ENCODE measurements at places on chromosomes 7 and 10. TPM values are rescaled to one million over a fixed set of nuclear protein-coding genes. Genes with fewer than 3 reads are reported as not detected.
A peak's percentile ranks its signal among the peaks of the same experiment; 100 is the strongest.

SPDYE9 gene
- not detected for total RNA-seq

ZMIZ2 gene
- total RNA-seq, result 124 TPM

SSC4D gene
- total RNA-seq, result 0.34 TPM

CYP2C9 gene
- total RNA-seq, result not detected

CPVL gene
- total RNA-seq, result 1.2 TPM

DNA sequence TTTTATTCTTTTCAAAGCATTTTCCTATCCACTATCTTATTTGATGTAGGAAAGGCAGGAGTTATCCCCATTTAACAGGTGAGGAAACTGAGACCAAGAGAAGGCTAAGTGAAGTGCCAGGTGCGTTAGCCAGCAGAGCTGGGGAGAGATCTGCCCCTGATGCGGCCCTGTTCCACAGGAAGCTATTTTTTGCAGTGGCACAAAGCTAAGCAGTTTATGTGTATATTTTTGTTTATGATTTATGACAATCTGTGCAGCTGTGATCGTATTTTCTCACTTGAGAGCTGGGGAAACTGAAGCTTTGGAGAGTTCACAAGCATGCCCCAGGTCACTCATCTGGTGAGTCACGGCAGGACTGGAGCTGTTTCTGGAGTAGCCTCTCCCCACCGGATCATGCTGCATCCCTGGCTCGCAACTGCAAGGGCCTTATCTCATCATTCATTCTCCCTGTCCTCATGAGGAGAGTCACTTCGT, 38.8 kb downstream of the SLC29A3 start:
- H3K27ac ChIP-seq, result no peak overlapping the region
- H3K4me3 ChIP-seq, result no peak overlapping the region
- no peaks in the 10 kb centered on the region for H3K27me3 ChIP-seq
- DNase-seq, result no peak
- no peaks in the 10 kb centered on the region for H3K36me3 ChIP-seq

- H3K27ac ChIP-seq, result no peak overlapping the region
- peaks cover under 1% of the 10 kb centered on the region for H3K36me3 ChIP-seq
- peaks cover 7% of the 10 kb centered on the region for H3K4me1 ChIP-seq
- no peak overlapping the region for H3K4me3 ChIP-seq
- H3K27me3 ChIP-seq, result peaks cover 12% of the 10 kb centered on the region
- DNase-seq, result no peak
Measured at GRCh38 chr10:89426230-89426868, 12.0 kb downstream of the IFIT5 start.

DNA sequence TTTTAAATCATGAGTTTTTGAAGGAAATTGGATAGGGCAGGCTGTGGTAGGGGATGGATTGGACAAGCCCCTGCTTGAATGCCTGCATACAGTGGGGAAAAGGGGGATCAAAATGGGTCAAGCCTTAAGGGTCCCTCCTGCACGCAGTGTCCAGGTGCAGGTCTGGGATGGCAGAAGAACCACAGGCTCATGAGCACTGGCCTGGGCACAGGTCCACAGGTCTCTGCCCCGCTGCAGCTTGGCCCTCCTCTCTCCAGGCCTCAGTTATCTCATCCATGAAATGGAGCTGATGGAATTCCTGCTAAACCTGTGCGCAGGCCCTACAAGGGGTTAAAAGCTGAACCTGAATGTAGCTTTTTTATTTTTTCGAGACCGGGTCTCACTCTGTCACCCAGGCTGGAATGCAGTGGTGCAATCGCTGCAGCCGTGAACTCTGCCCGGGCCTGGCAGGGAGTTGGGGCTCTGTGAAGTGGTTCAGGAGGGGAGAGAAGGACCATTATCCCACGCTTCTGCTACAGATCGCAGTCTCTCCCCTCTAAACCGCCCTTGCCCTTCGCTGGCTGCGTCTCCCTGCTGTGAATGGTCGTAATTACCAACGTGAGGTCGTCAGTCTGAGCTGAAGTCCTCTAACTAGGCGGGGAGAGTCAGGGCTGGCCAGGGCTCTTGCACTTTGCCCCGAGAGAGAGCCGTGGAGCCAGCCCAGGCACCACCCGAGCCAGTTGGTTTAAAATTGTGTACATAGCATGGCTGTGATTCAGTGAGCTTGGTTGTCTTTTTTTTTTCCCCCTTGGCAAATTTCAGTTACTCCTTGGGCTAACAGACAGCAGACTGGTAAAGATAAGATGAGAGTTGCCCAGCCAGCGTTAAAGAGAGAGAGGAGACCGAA, 77.5 kb upstream of the GTF2I start:
- H3K36me3 ChIP-seq, result no peaks in the 10 kb centered on the region
- H3K4me1 ChIP-seq, result no peaks in the 10 kb centered on the region
- no peaks in the 10 kb centered on the region for H3K27me3 ChIP-seq
- H3K27ac ChIP-seq, result no peak overlapping the region
- H3K4me3 ChIP-seq, result no peak overlapping the region

- peaks cover 28% of the 10 kb centered on the region for H3K27me3 ChIP-seq
- no peak overlapping the region for H3K27ac ChIP-seq
- no peak overlapping the region for H3K4me3 ChIP-seq
- no peaks in the 10 kb centered on the region for H3K4me1 ChIP-seq
Measured at GRCh38 chr7:154871507-154871906, 131.4 kb downstream of the PAXIP1 start.

GRCh38 chr10:94427166-94427565, 24.8 kb downstream of the TBC1D12 start:
- no peaks in the 10 kb centered on the region for H3K36me3 ChIP-seq
- no peak overlapping the region for H3K4me3 ChIP-seq
- H3K4me1 ChIP-seq, result no peaks in the 10 kb centered on the region
- no peak overlapping the region for H3K27ac ChIP-seq
- H3K27me3 ChIP-seq, result peaks cover 11% of the 10 kb centered on the region

GRCh38 chr10:64528294-64529002, 1007.2 kb downstream of the REEP3 start:
- no peak overlapping the region for H3K27ac ChIP-seq
- H3K27me3 ChIP-seq, result no peaks in the 10 kb centered on the region
- no peaks in the 10 kb centered on the region for H3K36me3 ChIP-seq
- no peak overlapping the region for H3K4me3 ChIP-seq
- DNase-seq, result no peak
- H3K4me1 ChIP-seq, result no peaks in the 10 kb centered on the region

DNA sequence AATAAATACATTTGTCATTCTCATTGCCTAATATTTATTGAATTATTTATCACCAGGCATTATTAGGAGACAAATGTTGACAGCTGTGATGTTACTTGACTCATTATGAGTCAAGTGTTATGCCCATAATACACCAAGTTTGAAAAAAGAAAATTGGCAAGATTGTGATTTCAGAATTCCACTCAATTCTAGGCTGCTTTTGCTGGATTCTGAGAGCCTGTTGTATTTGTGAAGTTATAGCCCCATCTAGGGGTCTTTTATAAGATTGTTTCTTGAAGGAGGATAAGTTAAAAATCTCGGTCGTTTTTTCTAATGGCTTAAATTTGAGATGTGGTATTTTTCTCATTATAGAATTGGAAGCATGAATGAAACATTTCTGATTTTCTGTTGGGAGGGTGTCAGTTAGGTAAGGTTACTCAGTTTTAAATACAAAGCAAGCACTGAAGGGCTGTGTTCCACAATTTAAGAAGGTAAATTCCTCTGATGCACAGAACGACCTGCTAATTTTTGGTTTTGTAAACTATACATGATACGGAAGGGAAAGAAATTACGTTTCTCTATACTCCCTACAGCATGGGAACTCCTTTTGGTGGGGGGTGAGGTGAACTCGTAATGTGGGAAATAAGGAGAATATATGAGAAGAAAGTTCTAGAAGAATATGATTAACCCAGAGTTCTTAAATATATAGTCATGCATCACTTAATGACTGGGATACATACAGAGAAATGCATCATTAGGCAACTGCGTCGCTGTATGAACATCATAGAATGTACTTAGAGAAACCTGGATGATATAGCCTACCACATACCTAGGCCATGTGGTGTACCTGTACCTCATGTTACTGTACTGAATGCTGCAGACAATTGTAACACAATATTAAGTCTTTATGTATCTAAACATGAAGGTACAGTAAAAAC, 2.6 kb downstream of the STK31 start:
- DNase-seq, result no peak
- H3K27me3 ChIP-seq, result no peaks in the 10 kb centered on the region
- no peaks in the 10 kb centered on the region for H3K36me3 ChIP-seq

DNA sequence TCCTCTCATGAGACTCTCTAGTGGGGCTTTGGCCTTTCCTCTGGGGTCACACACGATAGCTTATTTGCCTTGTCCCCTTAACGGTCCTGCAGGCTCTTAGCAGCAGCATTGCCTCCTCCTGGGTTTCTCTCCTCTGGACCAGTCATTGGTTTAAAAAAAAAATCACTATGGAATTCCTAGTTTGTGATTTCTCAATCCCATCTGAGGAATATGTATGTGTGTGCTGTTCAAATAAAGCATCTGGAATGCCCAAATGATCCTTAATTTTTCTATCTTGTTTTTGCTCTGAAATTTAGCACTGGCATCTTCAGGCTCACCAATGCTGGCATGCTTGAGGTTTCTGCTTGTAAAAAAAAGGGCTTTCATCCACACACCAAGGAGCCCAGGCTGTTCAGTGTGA, 30.5 kb downstream of the ACTA2 start:
- H3K27ac ChIP-seq, result no peak overlapping the region
- no peaks in the 10 kb centered on the region for H3K27me3 ChIP-seq
- H3K4me1 ChIP-seq, result peaks cover 2% of the 10 kb centered on the region
- no peak for DNase-seq
- H3K36me3 ChIP-seq, result peaks cover 47% of the 10 kb centered on the region

DNA sequence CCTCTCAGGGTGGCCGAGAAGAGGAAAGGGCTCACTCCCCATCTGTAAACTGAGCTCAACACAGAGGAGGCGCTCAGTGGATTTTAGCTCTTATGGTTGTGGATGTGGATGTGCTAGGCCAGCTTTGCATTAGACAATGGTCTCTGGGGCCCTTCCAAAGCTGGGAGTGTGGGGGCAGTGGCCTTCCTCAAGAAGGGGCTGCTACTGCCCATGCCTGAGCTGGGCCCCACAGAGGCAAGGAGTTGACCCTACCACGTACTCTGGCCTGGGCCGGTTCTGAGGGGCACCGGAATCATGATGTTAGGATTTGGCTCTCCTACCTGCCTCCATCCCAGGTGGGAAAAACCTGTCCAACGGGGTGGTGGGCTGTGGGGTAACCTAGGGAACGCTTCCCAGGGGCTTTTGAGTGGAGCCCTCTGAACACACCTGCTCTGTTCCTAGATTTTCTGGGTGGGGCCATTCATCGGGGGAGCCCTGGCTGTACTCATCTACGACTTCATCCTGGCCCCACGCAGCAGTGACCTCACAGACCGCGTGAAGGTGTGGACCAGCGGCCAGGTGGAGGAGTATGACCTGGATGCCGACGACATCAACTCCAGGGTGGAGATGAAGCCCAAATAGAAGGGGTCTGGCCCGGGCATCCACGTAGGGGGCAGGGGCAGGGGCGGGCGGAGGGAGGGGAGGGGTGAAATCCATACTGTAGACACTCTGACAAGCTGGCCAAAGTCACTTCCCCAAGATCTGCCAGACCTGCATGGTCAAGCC, 11.5 kb downstream of the AQP1 start:
- H3K36me3 ChIP-seq, result no peaks in the 10 kb centered on the region
- no peak overlapping the region for H3K4me3 ChIP-seq
- H3K27me3 ChIP-seq, result no peaks in the 10 kb centered on the region
- H3K4me1 ChIP-seq, result peaks cover 3% of the 10 kb centered on the region

DNA sequence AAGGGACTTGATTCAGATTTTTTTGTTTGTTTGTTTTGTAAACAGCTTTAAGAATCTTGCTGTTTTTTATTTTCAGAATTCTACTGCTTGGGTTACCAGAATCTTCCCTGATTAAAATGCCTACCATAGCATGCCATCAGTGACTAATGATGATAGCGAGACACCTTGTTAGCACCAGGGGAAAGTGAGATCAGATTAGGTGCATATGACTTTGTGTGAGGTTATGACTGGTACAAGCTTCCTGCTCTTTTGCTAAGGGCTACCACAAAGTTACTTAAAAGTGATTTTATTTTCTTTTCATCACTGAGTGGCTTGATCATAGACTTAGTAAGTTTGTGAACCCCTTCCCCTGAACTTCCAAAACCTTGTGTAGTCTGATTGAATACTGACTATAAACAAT, 93.5 kb downstream of the SND1 start:
- H3K27me3 ChIP-seq, result no peaks in the 10 kb centered on the region
- H3K4me3 ChIP-seq, result no peak overlapping the region
- peaks cover 43% of the 10 kb centered on the region for H3K36me3 ChIP-seq
- H3K27ac ChIP-seq, result no peak overlapping the region
- no peak for DNase-seq

DNA sequence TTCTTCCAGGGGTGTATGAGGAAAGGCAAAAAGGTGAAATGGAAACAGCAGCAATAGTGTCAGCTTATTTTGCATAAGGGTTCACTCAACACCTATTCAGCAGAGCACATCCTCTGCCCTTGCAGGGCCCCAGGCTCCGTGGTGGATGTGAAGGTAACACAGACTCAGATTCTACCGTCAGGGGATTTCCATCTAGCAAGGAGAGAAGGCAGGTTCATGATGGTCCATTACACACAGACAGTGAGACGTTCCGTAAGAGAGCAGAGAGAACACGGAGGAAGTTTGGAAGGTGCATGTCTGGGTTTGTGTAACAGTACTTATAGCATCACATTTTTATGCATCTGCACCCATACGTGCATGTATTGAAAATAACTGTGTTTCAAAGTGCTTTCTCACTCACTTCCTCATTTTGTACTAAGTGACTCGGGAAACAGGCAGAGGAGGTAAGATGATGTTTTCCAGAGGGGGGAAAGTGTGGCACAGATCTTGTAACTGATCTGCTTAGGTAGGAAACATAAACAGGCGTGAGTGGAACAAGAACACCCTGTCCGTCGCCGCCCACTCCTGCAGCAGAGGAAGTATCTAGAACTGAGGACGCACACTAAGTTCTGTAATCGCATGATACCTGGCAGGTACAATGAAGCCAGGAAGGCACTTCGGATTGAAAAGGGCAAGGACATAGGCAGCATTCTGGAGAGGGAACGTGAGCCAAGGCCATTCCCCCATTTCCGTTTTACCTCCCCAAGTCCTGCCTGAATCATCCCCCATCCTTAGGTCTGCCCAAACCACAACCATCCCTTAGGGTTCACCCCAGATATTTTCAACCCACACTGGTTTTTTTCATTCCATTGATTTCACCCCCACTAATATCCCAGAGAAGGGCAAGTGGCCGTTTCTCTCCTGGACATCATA, 1.0 kb upstream of the ENO4 start:
- H3K27ac ChIP-seq, result no peak overlapping the region
- H3K4me3 ChIP-seq, result peak overlapping the region; percentile 58
- no peaks in the 10 kb centered on the region for H3K36me3 ChIP-seq
- DNase-seq, result no peak

- no peaks in the 10 kb centered on the region for H3K36me3 ChIP-seq
- DNase-seq, result no peak
- H3K4me1 ChIP-seq, result peaks cover 2% of the 10 kb centered on the region
- no peak overlapping the region for H3K4me3 ChIP-seq
- peaks cover 42% of the 10 kb centered on the region for H3K27me3 ChIP-seq
Measured at GRCh38 chr10:46542567-46543465, 13.6 kb downstream of the GPRIN2 start.

Data from activated naive CD8-positive, alpha-beta T cell treated with anti-CD3 and anti-CD28 coated beads, Interleukin-2, amount 10 ng/mL, durations not matched to agents 7 days and 5 days (primary cell).